Body of pancreas (tissue), 4 donors: ENCODE measurements at places on chromosomes 3 and 15. TPM values are rescaled to one million over a fixed set of nuclear protein-coding genes. Genes with fewer than 3 reads are reported as not detected.

DNA sequence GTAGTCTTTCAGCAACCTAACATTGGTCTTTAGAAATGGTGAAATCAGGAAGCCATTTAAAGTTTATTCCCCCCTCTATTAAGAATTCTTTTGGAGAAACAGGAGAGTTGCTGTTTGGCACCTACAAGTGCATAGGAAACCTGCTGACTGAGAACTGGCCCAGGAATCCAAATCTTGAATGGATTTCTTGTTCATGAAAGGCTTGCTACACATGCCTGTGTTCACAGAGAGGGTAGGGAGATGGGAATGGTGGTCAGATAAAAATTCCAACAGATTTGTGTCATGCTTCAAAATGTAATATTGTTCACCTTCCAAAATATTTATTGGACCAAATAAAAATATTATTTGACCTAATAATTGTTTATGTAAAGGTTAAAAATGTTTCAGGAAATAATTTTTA, 24.2 kb upstream of the ZPLD1 start:
- no peak overlapping the region for H3K4me3 ChIP-seq
- DNase-seq: no peak
- H3K4me1 ChIP-seq: no peaks in the 10 kb centered on the region
- H3K27me3 ChIP-seq: no peaks in the 10 kb centered on the region
- H3K36me3 ChIP-seq: no peaks in the 10 kb centered on the region
- no peak overlapping the region for H3K27ac ChIP-seq

DNA sequence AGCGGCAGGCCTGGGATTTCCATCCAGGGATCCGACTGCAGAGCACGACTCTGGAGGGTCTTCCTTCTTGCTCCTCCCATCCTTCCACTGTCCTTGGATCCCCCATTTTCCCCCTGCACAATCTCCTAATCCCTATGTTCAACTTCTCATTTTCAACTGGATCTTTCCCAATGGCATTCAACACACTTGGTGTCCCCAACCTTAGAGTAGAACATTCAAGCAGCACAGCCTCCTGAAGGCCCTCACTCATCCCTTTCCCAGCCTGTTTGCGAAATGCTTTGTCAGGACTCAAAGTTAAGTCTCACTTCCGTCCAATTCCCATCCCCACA, 32.3 kb downstream of the RPN1 start:
- no peak for DNase-seq
- H3K27ac ChIP-seq: peak overlapping the region; percentile 71
- no peak overlapping the region for H3K4me3 ChIP-seq
- peaks cover 24% of the 10 kb centered on the region for H3K36me3 ChIP-seq

GCNT3 gene
- 1.3 TPM for total RNA-seq

GCSAM gene
- not detected for total RNA-seq

DNA sequence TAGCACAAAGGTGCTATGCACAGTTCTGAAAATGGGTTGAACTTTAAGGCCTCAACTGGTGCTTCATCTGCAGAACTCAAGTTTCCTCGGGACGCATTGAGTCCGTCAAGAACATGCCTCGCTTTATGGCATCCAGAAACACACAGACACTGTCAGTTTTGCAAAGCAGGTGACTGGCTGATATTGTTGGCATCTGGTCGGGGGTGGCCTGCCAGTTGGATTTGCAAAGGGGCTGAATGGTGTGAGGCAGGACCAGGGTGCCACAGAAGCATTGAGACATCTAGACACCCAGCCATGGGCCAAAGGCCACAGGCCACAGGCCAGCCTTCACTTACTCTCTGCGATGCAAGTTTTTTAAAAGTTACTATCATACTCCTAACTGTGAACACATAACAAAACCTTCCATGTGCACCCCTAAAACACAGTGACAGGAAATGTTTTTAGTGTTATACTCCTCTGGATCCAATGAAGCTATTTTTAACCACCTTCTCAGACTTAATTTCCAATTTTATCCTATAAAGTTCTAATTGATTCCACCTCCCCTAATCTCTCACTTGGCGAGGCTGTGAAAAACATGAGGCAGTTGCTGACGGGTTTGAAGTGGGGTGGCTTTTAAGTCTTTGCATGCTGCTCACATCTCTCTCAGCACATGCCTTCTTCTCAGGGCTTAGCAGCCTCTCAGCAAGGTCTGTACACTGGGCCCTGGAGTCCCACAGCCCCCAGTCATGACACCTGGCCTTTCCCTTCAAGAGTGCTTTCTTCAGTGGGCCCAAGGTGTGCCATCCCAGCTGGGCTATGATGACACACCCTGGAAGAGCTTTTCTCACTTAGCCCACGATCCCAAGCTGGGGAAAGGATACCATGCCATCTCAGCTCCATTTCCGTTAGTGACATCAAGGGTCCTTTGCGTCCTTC, 38.5 kb upstream of the DUSP7 start:
- H3K4me3 ChIP-seq: no peak overlapping the region
- H3K27me3 ChIP-seq: no peaks in the 10 kb centered on the region
- DNase-seq: no peak
- no peaks in the 10 kb centered on the region for H3K36me3 ChIP-seq

SLC6A20 gene
- 5.3 TPM for total RNA-seq

GRCh38 chr3:195086341-195086740, 184.6 kb downstream of the XXYLT1 start:
- peaks cover 7% of the 10 kb centered on the region for H3K4me1 ChIP-seq
- H3K36me3 ChIP-seq: no peaks in the 10 kb centered on the region
